ENCODE measurements at places on chromosomes 7 and 10.

GRCh38 chr7:51278797-51279196, 37.8 kb downstream of the COBL start:
- no peak for DNase-seq

DNA sequence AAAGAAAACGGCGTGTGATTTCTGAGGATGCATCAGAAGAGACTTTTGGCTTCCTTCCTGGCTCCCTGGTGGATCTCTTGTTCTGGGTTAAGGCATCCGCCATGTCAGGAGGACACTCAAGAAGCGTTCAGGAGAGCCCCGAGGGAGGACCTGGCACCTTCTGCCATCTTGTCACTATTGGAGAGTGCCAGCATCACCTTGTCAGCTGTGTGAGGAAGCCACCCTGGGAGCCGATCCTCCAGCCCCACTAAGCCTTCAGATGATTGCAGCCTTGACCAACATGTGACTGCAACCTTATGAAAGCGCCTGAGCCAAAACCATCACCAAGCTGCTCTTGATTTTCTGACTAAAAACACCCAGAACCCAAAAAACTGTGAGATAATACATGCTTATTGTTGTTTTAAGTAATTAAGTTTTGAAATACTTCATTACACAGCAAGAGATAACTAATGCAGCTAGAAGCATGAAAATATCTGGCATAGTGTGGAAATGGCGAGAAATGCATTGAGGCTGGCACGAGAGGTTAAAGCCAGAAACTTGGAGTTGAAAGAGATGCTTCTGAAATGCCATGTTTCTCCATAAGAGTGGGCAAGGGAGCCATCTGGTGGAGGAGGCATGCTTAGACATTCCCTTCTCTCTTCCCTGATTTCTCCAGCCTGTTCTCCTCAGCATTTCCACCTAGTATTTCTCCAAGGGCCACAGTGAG, 5.4 kb upstream of the ZFYVE27 start:
- peak; percentile 34 for DNase-seq

GRCh38 chr10:72320676-72321247, 34.0 kb downstream of the DNAJB12 start:
- DNase-seq, result no peak

- peak; percentile 9 for DNase-seq
These were observed 273.9 kb upstream of the ADARB2 start for GRCh38 chr10:2011106-2011716.

GRCh38 chr7:129041142-129042085, 13.5 kb downstream of the TNPO3 start:
- no peak for DNase-seq

- no peak for DNase-seq
These were observed 56.6 kb downstream of the TASOR2 start for GRCh38 chr10:5741276-5741675.

GRCh38 chr7:123865517-123866117, 20.6 kb downstream of the HYAL4 start:
- no peak for DNase-seq

DNA sequence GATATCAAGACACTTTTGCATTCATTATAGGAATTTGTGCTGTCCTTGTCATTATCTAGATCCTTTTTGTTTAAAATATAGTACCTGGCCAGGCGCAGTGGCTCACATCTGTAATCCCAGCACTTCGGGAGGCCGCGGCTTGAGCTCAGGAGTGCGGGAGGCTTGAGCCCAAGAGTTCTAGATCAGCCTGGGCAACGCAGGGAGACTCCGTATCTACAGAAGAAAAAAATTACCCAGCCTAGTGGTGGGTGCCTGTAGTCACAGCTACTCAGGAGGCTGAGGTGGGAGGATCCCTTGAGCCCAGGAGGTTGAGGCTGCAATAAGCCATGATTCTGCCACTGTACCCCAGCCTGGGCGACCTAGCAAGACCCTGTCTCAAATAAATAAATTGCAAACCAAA, 621 bp upstream of the MORN4 start:
- no peak for DNase-seq

GRCh38 chr7:99653754-99654153, 26.0 kb downstream of the CYP3A5 start:
- no peak for DNase-seq

DNA sequence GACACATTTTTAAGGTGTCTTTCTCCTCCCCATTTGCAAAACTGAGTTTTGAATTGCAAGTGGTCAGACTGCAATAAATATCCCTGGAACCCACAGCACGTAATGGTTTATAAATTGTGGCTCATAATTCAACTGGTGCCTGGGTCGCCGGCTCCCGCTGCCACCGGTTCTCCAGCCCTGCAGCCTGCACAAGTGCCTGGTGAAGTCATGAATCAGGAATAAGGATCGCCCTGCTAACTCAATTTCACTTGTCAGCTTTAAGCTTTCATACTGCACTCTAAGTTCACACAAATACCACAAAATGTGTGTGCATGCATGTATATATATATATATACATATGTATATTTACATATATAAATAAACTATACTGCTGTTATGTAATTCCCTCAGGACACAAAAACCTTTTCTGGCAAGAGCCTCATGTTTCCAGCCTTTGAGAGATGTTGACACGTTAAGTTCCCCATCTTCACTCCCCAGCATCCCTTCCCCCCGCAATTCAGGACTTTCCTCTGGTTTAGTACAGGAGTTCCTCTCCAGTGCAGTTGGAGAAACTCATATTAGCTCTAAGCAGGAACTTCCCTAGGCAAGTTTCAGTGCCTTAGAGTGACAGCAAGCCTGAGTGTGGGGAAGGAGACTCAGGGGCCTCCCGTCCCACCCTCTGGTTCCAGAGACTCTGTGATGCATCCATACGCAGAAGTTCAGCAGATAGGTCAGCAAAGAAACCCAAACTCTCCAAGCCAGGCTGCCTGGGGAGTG, 129.2 kb upstream of the UNC5B start:
- DNase-seq, result peak; percentile 2

- no peak for DNase-seq
These were observed 55.7 kb upstream of the PRKCQ start for GRCh38 chr10:6635784-6636183.

DNA sequence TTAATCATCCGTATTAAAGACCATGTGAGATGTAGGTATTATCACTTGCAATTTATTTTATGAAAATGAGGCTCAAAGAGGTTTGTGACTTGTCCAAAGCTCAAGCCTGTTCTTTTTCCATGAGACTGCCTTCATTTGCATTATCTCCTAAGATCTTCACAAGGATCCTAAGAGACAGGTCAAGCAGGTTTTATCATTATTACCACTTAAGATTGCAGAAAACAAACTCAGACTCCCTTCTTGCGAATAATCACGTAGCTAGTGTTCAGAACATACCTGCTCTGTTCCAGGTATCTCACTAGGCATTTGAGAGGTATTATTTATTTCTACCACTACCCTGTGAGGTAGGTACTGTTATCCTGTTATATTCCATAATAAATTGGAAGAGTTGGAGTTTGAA, 64.8 kb downstream of the ZNRF2 start:
- no peak for DNase-seq

DNA sequence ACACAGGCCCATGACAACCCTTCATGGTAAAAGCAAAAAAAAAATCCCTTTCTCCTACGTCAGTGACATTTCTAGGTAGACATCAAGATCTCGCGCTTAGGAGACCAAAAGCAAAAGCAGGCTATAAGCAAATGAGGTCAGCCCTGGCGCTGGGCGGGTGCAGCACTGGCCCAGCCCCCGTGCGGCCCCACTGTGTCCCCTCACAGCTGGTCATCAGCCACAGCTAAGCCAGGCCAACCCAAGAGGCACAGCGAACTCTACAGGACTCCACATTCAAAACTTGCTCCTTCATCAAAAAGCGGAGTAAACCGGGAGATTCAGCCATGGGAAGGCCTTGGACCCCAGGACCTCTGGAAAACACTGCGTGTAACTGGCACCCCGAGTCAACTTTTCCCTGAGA, 113.7 kb downstream of the PTPRN2 start:
- DNase-seq, result no peak

DNA sequence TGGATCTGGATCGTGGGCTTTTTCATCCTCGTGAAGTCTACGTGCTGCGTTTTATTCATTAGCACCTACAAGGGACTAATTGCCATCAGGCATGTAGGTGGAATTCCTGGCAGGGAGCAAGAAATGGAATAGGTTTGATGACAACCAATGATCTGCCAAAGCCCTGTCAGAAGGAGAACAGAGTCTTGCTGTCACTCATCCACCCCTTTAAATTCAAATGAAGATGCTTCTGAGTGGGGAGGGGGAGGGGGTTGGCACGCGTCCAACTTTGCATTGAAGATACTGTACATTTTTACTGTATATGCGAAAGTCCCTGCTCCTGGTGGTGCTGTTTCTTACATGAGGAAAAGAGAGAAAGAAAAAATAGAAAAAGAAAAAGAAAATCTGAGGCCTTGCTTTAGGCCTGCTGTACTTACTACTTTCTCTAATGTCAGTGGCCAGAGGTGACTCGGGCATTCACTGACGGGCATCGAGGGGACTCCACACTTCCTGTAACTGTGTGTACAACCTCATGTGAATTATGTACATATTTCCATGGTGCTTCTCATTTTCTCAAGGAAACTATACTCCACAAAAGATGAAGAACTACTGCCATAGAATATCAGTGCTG, 569.1 kb downstream of the INHBA start:
- DNase-seq, result no peak

- DNase-seq, result no peak
These were observed 180.5 kb upstream of the ASAH2 start for GRCh38 chr10:50431791-50432190.

DNA sequence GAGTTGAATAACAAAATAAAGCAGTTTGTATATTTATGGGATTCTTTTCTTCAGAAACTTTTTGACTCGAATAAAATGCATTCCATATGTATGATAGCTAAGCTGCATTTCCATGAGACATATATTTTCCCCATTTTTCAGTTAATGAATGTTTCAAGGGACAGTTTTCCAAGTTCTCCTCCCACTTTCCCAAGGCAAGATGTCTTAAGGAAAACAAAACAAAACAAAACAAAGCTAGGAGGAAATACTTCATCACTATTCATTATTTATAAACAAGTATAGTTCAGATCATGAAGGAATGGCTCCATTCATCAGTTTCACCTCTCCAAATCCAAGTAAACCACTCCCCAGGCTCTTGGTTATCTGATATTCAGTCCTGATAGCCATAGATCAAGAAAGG, 261.0 kb downstream of the WDR11 start:
- no peak for DNase-seq

- no peak for DNase-seq
These were observed 43.2 kb upstream of the LRGUK start for GRCh38 chr7:134083766-134084487.

DNA sequence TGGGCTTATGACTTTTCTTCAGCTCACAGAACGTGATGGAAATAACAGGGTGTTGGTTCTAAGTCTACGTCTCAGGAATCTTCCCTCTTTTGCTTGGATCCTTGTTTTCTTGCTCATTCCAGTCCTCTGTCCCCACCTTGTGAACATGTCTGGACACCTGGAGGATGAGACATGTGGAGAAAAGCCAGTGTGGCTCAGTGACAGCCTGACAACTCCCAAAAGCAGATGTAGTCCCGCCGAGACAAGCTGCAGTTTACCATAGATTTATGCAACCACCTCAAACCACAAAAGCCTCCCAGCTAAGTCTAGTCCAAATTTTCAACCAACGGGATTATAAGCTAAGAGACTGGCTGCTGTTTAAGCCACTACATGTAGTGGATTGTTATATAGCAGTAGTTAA, 476.1 kb downstream of the SH2D4B start:
- DNase-seq, result no peak
